Memory B cell (primary cell): ENCODE measurements at places on chromosomes 2 and 18.

DNA sequence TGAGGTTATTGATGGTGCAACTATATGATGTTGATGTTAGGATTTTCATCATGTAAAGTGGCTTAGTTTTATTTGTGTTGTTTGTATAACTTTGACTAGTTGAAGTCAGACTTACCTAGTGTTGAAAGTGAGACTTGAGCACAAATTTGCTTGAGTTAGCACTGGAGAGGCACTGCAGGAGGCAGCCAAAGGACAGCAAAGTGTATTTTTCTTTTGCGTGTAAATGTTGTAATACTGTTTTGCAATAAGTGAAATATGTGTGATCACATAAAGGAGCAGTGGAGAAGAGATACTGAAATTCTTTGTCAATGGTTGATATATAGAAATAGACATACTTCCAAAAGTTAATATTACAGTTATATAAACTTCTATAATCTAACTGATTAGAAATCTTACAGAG lies 332.0 kb upstream of the RAB12 start:
- no peaks in the 10 kb centered on the region for H3K36me3 ChIP-seq
- H3K27ac ChIP-seq, result no peak overlapping the region
- no peak overlapping the region for H3K4me3 ChIP-seq
- no peaks in the 10 kb centered on the region for H3K4me1 ChIP-seq
- H3K27me3 ChIP-seq, result peaks cover 3% of the 10 kb centered on the region

DNA sequence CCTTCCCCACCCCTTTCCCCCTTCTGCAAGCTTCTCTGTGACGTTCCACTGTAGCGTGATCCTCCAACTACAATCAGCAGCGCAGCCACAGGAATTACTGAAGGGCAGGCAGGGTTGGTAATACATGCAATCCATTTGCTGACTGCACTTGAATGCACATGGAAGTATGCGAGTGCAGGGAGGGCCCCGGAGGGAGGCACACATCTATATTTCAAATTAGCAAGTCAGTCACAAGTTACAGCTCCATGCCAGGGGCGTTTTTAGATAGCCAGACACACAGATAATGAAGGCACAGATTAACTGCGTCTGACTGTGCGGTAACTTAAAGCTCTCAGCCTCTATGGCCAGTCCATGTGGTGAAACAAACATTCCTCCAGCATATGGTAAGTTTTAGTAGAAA lies 209.2 kb upstream of the GATA6 start:
- H3K36me3 ChIP-seq, result no peaks in the 10 kb centered on the region
- no peak for DNase-seq
- no peak overlapping the region for H3K27ac ChIP-seq
- no peak overlapping the region for H3K4me3 ChIP-seq
- H3K27me3 ChIP-seq, result peaks cover 12% of the 10 kb centered on the region
- no peaks in the 10 kb centered on the region for H3K4me1 ChIP-seq

DNA sequence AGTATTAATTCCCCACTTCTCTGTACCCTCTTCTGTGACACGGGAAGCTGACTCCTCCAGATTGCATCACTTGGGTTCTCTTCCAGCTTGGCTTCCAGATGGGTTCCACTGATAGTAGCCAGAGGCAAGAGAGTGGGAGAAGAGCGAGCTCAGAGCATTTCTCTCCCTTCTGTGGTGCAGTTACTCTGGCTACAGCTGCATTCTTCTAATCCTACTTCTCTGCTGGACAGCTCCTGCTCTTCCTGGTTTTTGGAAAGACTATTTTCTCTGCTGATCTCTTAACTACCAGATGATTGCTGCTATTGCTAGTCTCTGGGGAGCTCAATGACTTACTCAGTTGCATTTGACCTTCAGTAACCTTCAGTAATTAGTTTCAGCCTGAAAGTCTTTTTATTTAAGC lies 187.5 kb upstream of the MAP2 start:
- H3K27ac ChIP-seq, result no peak overlapping the region
- no peak overlapping the region for H3K4me3 ChIP-seq
- H3K27me3 ChIP-seq, result no peaks in the 10 kb centered on the region
- H3K36me3 ChIP-seq, result no peaks in the 10 kb centered on the region

DNA sequence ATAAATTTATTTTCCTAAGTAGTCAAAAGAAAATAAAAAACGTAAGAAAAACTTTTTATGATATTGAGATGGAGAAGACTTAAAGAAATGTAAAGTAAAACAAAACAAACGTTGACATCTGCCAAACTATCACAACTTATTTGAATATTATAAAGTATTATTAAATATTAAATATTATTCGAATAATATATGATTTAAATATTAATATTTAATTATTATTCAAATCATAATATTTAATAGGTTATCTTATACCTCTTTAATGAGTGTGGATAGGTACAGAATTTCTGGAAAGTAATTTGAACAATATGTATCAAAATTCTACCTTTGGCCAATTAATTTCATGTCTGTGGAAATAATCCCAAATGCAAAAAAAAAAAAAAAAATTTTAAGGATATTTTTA lies 278.7 kb downstream of the RAD51AP2 start:
- H3K27ac ChIP-seq, result no peak overlapping the region
- no peaks in the 10 kb centered on the region for H3K36me3 ChIP-seq
- H3K4me3 ChIP-seq, result no peak overlapping the region
- no peaks in the 10 kb centered on the region for H3K27me3 ChIP-seq

DNA sequence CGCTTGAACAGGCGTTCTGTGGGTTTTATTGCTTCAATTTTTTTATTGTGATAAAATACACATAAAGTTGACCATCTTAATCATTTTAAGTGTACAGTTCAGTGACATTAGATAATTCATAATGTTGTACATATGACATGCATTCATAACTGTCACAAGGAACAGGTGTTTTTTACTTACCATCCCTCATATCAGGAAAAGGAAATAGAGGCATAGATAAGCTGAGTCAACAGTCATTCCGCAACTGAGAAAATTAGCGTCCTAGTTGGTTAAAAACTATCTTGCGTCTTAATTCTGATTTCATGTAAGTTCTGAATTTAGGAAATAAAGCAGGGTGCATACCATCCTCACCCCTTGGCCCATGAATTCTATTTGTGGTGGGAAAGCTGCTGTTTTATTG lies 36.5 kb downstream of the PLB1 start:
- H3K36me3 ChIP-seq, result no peaks in the 10 kb centered on the region
- DNase-seq, result no peak
- no peaks in the 10 kb centered on the region for H3K4me1 ChIP-seq
- H3K27ac ChIP-seq, result no peak overlapping the region

- H3K36me3 ChIP-seq, result peaks cover 61% of the 10 kb centered on the region
- H3K27me3 ChIP-seq, result no peaks in the 10 kb centered on the region
- H3K27ac ChIP-seq, result peak overlapping the region; percentile 89
- no peak for DNase-seq
Observed at GRCh38 chr2:68391869-68392268, 26.8 kb downstream of the PLEK start.

- no peak overlapping the region for H3K27ac ChIP-seq
- no peak overlapping the region for H3K4me3 ChIP-seq
- peaks cover 9% of the 10 kb centered on the region for H3K4me1 ChIP-seq
- peaks cover 9% of the 10 kb centered on the region for H3K27me3 ChIP-seq
- H3K36me3 ChIP-seq, result no peaks in the 10 kb centered on the region
- no peak for DNase-seq
Observed at GRCh38 chr2:41871080-41871479, 176.7 kb upstream of the PKDCC start.

DNA sequence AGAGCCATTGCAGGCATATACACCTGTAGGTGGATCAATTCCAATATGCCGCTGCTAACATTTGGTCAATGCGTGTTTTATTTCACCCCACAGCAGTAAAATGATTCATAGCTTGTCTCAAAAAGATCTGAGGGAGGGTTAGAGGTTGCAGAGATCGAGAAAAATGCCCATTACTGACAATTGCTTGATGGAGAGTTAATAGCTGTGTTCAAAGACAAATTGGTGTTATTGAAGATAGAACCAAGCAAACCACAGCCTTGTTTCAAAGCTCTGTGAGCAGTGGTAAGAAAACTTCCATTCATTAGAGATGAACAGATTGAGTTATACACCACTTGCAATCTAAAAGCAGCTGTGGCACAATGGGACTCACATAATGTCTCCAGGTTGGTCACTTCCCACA lies 95.4 kb downstream of the KCNE4 start:
- no peaks in the 10 kb centered on the region for H3K36me3 ChIP-seq
- peaks cover 3% of the 10 kb centered on the region for H3K27me3 ChIP-seq
- no peak overlapping the region for H3K27ac ChIP-seq
- DNase-seq, result no peak

DNA sequence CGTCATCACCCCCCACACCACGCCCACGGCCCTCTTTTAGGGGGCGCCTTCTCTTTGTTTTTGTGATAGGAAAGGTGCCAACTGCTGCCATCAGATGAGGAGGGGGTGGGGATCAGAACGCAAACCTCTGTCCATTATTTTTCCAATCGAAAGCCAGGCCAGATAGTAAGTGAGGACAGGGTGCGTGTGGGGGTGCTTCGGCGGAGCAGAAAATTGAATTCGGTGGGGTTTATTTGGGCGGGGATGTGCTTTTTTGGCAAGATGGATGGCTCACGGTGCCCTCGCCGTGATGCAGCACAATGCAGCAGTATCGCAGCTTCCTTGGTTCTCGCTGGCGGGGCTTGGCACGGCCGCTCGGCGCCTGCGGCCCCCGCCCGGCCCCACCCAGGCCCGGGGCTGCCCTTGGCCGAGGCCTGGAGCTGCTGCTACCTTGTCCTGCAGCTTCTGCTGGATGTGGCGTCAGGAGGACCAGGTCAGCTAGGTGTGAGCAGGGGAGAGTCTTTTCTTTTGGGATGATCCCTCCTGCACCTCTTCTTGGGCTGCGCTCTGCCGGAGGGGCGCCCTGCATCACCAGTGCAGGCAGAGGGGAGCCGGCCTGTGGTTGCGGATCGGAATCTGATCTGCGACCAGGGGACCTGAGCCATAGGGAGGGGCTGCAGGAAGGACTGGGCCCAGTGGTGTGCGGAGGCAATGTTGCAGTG lies 1.3 kb downstream of the SPTBN1 start:
- H3K4me3 ChIP-seq, result peak overlapping the region; percentile 89
- H3K27me3 ChIP-seq, result peaks cover 21% of the 10 kb centered on the region
- DNase-seq, result peak; percentile 27
- H3K27ac ChIP-seq, result no peak overlapping the region
- H3K36me3 ChIP-seq, result no peaks in the 10 kb centered on the region

- DNase-seq, result no peak
- no peak overlapping the region for H3K4me3 ChIP-seq
- H3K36me3 ChIP-seq, result peaks cover 44% of the 10 kb centered on the region
- H3K27me3 ChIP-seq, result no peaks in the 10 kb centered on the region
- H3K27ac ChIP-seq, result no peak overlapping the region
- H3K4me1 ChIP-seq, result no peaks in the 10 kb centered on the region
Observed at GRCh38 chr18:62102221-62102620, 84.6 kb downstream of the PIGN start.

DNA sequence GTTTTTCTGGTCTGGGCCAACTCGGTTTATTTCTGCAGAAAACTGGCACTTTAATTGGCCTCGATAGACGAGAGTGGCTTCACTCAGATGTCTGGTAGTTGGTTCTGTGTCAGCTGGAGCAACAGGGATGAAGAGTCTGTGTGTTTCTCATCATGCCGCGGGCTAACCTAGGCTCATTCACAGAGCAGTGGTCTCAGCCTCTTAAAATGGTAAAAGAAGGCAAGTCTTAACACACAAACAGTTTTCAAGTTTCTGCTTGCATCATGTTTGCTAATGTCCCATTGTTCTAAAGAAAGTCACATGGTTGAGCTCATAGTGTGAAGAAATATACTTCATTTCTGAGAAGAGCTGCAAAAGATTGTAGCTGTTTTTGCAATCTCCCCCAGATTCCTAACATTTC lies 37.5 kb upstream of the ANXA4 start:
- no peaks in the 10 kb centered on the region for H3K36me3 ChIP-seq
- no peak overlapping the region for H3K27ac ChIP-seq
- peaks cover 3% of the 10 kb centered on the region for H3K4me1 ChIP-seq
- DNase-seq, result no peak
- peaks cover 18% of the 10 kb centered on the region for H3K27me3 ChIP-seq

DNA sequence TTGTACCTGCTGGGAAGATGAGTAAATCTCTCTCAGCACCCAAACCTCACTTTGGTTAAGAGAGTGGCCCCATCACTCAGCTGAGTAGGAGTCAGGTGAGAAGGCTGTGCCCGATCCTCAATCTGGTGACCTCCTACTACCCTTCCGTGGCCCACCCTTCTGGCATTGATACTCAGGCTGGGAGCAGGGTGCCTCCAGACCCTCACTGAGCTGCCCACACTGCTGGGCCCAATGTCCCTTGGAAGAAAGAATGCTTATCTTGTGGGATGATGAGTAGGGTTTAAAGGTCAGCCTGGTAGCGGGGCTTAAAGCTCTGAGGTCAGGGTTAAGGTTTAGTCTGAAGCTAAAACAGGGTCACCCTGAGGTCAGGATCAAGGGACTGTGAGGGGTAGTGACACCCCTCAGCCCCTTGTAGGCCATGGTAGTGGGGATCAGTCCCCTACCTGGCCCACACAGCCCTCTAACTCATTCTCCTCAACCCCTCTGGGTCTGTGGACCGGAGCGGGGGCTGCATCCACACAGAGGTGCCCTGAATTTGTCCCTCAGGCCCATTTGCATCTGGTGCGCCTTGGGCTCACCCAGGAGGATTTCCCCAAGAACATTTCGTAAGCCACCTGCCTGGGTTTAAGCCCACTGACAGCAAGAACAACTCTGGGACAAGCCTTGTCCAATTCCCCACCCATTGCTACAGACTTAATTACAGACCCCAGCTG lies 123.8 kb downstream of the CYP26B1 start:
- no peaks in the 10 kb centered on the region for H3K36me3 ChIP-seq
- DNase-seq, result no peak
- H3K27ac ChIP-seq, result no peak overlapping the region
- peaks cover 4% of the 10 kb centered on the region for H3K27me3 ChIP-seq
- no peaks in the 10 kb centered on the region for H3K4me1 ChIP-seq

DNA sequence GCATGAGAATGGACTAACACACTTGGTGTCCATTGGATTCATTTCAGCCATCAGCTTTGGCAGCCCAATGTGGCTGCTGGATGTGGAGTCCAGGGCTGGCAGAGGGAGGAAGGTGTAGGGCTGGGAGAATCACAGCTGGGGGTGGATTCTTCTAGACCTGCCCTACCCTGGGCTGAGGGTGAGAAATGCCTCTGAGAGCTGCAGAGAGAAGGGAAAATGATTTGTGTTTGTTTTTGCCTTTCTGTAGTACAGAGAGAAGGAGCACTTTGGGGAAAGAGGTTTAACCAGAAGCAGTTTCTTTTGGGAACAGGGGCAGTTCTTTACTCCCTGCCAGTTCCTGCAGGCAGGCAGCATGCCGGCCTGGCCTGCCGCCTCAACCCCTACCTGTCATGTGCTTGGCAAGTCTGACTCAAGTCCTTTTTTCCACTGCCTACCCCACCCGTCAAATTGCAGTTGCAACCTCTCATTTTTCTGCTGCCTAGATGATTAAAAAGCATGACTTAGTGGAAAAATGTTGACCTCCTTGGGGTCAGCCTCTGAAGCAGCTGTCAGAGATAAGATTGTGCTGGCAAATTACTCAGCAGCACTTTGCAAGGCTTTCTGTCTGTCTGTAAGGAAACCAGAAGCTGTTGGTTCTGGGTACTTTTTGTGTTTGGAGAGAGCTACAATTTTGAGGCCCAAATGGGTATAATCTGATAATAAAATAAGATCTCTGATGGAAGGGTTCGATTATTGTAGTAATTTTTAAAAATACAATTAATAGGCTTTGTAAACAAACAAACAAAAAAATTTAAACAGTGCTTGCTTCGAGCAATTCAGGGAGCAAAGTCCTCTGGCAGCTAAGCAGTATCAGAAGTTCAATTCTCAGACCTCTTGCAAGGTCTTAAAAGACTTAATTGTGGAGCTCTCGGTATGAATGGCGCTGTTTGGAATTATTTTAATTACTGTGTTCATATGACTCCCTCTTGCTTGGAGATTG lies 21.7 kb downstream of the LBH start:
- no peaks in the 10 kb centered on the region for H3K27me3 ChIP-seq
- DNase-seq, result no peak
- peaks cover 27% of the 10 kb centered on the region for H3K36me3 ChIP-seq
- H3K27ac ChIP-seq, result peak overlapping the region; percentile 83
- H3K4me1 ChIP-seq, result peaks cover 36% of the 10 kb centered on the region
- H3K4me3 ChIP-seq, result peak overlapping the region; percentile 8
